MV-4-11 (cell line): ENCODE measurements at places on chromosomes 6 and 20.

DNA sequence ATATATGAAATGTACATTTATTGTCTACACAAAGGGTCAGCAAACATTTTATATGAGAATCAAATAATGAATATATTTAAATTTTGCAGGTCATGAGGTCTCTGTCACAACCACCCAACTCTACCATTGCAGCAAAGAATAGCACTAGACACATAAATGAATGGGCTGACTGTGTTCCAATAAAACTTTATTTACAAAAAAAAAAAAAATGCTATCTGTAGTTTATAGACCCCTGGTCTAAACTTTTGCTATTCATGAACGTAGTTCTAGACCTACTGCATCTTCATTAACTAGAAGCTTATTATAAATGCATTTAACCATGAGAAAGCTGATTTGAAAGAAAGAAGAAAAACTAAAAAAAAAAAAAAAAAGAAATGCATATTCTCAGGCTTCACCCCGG, 610.9 kb upstream of the AGPAT4 start:
- DNase-seq, result no peak

DNA sequence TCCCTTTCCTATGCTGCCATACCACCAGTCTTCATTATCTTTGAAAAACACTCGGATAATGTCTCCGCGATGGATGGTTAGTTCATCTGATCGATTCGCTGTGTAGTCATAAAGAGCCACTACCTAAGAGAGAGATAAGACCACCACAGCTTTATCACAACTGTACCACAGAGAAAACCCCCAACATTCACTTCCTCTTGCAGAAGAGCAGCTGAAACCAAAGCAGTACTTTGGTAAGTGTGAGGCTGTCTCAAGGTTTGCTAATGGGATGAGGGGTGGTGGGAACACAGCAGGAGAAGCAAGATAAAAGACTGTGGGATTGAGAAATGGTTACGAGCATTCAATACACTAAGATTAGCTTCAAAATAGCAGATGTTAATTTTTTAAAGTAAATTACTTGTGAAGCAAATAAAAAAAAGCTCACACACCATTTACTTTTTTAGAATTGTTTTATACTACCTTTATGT, 142.1 kb downstream of the MYB start:
- peak; percentile 95 for DNase-seq

DNA sequence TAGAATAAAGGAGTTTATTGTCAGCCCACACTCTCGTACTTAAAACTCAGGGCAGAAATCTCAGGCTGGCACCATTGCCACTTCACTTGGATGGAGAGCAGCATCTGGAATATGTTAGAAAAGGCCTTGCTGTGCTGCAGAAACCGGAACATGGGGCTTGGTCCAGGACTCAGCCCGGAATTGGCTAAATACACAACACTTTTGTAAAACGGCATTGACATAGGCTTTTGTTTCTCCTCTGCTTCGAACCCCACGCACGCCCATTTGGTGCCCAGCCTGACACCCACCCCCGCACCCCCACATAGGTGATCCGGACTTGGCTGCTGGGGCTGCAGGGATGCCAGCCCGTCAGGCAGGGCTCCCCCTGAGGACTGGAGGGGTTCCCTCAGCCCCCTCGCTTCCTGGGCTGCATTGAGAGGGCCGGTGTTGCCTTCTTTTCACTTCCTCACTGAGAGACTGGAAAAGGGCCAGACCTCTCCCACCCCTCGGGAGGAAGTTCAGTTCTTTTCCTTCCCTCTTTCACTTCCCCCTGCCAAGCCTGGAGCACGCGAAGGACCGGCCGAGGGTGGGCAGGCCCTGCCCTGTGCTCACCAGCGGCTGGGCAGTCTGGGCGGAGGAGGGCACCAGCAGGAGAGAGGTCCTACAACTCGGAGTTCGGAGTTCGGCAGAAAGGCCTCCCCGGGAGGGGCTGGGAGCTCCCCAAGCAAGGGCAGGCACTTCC, 17.9 kb upstream of the CST3 start:
- DNase-seq, result peak; percentile 95

- no peak for DNase-seq
Measured at GRCh38 chr6:152368751-152369624, 268.2 kb downstream of the SYNE1 start.

- DNase-seq, result no peak
Measured at GRCh38 chr6:3961581-3962215, 112.5 kb downstream of the FAM50B start.

DNA sequence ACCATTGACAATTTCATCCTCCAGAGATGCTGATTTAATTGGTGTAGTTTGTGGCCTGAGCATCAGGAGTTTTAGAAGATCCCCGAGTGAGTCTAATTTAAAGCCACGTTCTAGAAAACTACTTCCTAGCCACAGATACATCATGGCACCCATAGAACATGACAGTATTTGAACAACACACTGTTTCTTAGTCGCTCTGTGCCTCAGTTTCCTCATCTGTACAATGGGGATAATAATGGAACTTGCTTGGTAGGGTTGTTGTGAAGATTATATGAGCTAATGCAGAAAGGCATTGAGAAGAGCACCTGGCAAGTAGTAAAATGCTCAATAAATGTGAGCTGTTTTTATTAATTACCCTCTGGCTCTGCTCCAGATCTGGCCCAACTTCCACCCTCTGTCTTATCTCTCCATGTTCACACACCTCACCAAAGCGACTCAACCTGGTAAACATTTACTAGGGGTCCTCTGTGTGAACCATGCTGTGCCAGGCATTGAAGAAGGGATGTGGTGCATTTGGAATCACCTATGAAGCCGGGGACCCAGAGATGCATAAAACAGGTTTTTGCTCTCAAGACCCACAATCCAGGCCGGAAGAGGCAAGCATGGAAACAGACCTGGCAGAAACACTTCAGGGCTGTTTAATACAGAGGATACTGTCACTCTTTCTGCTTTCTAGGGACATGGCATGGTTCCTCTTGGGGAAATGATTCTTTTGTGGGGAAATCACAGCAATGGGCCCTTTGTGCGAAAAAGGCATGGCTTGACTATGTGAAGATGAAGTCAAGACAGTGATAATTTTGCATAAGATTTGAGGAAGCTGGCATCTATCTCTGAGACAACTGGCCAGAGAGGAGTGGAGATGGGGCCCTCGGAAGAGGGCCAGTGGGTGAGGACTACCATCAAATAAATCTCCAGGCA, 16.2 kb upstream of the MRPS18A start:
- peak; percentile 58 for DNase-seq

GRCh38 chr6:169911264-169912263, 160.1 kb downstream of the ERMARD start:
- DNase-seq, result no peak

- DNase-seq, result no peak
Measured at GRCh38 chr6:102813489-102814275, 1420.2 kb downstream of the GRIK2 start.

- peak; percentile 83 for DNase-seq
Measured at GRCh38 chr6:63573899-63574553, 1.7 kb downstream of the LOC128125822 start.

DNA sequence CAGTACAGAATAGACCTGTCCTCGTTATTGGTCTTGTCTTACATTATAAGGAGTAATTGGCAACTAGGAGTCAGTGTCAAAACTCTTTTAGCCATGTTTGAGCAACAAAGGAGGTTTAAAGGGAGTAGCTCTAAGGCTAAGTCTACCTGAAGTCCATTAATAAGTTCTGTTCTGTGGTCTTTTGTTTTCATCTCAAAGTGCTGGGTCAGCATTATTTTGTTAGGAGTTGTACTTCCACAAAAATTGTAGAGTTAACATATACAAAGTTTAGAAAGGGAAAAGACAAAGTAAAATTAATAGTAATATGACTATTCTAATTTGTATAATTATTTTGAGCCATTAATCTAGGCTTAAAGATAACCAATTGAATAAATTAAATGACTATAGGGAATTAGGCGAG, 12.7 kb upstream of the SENP6 start:
- DNase-seq, result no peak

DNA sequence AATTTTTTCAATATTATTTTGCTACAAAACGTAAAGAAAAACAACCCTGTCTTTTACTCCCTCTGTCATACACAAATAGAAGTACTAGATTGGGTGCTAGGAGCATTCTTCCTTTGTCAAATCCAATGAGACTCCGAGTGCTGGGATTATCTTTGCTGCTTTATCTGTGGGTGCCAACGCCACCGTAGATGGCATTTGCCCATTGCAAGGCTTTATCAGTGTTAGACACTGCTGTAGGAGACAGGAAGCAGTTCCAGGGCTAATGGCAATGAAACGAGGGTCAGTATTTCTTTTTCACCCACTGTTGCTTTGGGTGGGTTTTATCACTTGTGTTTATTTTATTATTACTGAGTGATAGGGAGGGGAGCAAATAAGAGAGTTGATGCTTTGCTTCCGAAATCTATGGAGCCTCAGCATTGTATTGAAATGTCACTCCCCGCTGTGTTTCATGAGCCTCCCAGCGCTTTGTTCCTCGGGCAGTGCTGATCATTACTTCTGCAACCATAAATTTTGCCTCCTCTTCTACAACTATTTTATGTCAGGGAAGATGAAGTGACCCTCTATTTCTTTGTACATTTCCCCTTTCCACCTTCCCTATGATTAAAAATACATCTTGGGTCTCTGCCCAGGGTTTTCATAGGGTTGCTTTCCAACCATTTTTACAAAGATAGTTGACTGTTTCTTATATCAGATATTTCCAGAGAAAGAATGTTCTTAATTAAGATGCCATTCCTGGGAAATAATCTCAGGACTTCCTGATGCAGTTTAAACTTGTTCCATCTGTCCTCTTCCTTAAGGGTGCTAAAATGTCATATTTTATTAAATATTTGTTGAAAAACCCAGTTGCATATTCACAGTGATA, 86.7 kb upstream of the LAMP5 start:
- no peak for DNase-seq

- no peak for DNase-seq
Measured at GRCh38 chr6:132400555-132400882, 756 bp downstream of the MOXD1 start.

- DNase-seq, result no peak
Measured at GRCh38 chr6:15351631-15352030, 105.8 kb downstream of the JARID2 start.

GRCh38 chr6:5624256-5624655, 362.9 kb downstream of the FARS2 start:
- no peak for DNase-seq

DNA sequence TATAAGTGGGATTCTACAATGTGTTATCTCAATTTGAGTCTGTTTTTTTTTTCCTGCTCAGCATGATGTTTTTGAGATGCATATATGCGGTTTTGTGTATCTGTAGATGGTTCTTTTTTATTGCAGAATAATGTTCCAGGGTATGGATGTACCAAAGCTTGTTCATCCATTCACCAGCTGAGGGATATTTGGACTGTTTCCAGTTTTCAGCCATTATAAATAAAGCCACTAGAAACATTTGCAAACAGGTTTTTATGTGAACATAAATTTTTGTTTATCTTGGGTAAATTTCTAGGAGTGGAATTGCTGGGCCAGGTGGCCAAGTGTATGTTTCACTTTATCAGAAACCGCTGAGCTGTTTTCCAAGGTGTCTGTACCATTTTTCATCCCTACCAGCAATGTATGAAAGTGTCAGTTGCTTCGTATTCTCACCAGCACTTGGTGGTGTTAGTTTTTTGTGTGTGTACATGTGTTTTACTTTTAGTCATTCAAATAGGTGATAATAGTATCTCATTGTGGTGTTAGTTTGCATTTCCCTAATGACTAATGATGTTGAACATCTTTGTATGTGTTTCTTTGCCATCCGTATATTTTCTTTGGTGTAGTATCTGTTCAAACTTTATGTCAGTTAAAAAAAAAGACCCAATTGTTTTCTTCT, 124.2 kb downstream of the CEBPB start:
- no peak for DNase-seq

- DNase-seq, result no peak
Measured at GRCh38 chr20:6863355-6863754, 95.9 kb downstream of the BMP2 start.

GRCh38 chr6:140844167-140844566, 1288.6 kb upstream of the GJE1 start:
- peak; percentile 30 for DNase-seq

GRCh38 chr20:609371-609964, 641 bp downstream of the TCF15 start:
- DNase-seq, result no peak

- DNase-seq, result no peak
Measured at GRCh38 chr6:169131390-169131789, 122.3 kb downstream of the THBS2 start.

DNA sequence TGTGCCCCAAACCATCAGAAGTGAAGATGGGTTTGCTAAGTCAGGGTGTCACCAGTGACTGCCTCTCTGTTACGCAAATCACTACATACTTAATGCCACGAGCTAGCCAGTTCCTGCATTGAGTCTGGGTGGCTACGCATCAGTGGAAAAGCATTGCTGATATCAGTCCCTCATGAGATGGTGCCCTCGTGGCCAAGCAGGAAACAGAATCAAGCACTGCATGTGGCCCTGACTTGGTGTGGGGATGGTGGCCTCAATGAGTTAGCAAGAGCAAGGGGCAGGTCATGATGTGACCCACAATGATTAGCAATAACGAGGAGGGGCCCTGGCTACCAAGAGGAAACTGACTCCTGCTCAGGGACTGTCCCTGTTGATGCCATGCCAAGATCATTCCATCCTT, 51.6 kb upstream of the FNDC1 start:
- DNase-seq, result peak; percentile 61

- DNase-seq, result peak; percentile 49
Measured at GRCh38 chr6:68778356-68779020, 143.4 kb downstream of the ADGRB3 start.

- no peak for DNase-seq
Measured at GRCh38 chr6:90967471-90967870, 380.6 kb upstream of the MAP3K7 start.

DNA sequence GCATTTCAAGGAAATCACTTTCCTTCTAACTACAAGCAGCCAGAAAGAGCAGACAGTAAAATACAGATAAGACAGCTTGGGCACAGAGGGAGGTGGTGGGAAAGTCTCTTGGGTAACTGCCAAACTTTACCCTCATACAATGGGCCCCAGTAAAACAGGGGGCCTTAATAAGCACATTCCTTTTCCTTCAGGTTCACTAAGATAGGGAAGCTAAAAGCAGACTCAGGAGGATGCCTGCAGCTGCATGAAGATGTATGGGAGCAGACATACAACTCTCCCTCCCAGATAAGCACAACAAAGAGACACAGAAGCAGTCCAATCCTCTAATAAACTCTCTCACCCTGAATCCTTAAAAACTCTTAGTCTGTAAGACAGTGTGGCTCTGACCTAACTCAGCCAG, 49.0 kb downstream of the SIM1 start:
- no peak for DNase-seq

- DNase-seq, result peak; percentile 46
Measured at GRCh38 chr6:52390361-52390727, 28.4 kb downstream of the PAQR8 start.

DNA sequence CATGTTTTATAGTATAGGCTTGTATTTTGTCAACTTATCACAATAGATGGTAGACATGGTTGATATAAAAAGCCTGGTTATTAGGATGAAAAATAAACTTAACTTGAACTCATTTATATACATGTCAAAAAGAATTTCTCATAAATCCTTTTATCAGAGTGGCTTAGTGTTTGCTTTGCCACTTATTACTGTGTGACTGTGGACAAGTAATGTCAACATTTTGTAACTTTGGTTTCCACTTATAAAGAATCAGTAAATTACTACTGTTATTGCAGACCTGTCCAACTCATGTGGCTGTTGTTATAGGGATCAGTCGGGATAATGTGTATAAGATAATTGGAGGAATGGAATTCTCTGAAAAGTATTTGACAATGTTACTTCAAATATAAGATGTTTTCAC, 894.8 kb upstream of the FLRT3 start:
- DNase-seq, result no peak

GRCh38 chr20:63847237-63848002, 13.9 kb upstream of the ABHD16B start:
- peak; percentile 30 for DNase-seq

- DNase-seq, result no peak
Measured at GRCh38 chr20:20699144-20699543, 13.3 kb downstream of the RALGAPA2 start.

GRCh38 chr6:108847738-108848115, 495 bp upstream of the ARMC2 start:
- no peak for DNase-seq
